Esophagus mucosa (tissue), 1 donor: ENCODE measurements at places on chromosomes 2 and 18.
A peak's percentile ranks its signal among the peaks of the same experiment; 100 is the strongest.

DNA sequence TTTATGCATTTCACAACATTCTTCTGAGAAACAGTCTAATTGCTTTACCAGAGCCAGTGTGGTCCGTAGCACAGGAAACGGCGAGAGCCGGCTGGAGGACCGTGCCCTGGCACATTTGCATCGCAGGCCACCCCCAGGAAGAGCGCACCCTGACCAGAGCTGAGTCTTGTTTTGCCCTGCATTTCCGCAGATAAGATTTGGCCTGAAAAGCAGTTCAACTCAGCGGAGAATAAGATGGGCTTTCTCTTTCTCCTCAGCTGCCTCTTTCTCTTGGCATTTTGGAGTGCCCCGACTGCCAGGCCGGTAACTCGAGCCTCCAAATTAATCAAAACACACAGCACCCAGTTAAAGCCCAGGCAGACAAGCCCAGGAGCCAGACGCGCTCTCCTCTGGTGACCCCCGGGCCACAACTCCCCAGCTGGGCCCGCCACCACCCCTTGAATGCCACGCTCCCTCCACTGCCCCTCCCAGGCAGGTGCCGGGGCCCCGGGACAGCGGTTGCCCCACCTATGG is 464 bp downstream of the COL4A4 start:
- ATAC-seq: peak; percentile 27

- ATAC-seq: no peak
Observed at GRCh38 chr18:6161549-6161948, 253.2 kb downstream of the L3MBTL4 start.

GRCh38 chr2:12948961-12949353 is 232.2 kb downstream of the TRIB2 start:
- no peak for ATAC-seq

DNA sequence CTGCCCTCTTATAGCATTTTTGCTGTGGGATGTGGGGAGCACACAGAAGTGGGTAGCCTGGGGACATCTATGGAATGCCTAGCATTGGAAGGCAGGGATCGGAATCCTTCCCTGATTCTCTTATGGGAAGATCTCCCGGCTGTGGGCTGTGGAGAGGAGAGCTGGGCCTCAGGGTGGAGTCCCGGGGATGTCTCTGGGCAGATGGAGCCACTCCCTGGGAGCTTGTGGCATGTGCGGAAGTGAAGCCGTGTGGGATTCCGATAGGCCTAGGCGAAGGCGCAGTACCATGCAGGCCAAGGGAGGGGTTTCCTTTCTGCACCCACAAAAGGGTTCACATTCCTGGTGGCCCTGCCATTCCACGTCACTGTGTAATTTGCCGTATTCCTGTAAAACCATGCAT is 87.9 kb downstream of the GLI2 start:
- no peak for ATAC-seq

GRCh38 chr2:13578547-13578946 is 861.8 kb downstream of the TRIB2 start:
- no peak for ATAC-seq

- peak; percentile 96 for ATAC-seq
Observed at GRCh38 chr18:67359873-67360838, 156.4 kb downstream of the DSEL start.

GRCh38 chr2:232534940-232535651 is 4.4 kb upstream of the CHRNG start:
- no peak for ATAC-seq

DNA sequence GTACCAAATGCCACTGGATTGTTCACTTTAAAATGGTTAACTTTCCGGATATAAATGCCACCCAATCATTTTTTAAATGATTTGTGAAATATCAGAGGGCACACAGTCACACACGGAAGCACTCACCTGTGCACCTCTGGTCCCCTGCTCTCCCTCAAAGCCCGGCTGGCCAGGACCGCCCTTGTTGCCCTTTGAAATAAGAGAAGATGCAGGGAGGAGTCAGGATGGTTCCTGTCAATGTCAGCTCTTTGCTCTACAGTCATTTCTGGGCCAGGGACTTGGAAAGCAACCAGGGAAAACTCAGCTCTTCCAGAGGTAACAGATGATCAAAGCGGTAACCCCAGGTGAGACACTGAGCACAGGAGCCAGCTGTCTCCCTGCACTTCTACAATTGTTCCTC is 60.7 kb downstream of the COL6A3 start:
- ATAC-seq: no peak

- ATAC-seq: no peak
Observed at GRCh38 chr2:113741091-113741490, 15.4 kb downstream of the SLC35F5 start.

- no peak for ATAC-seq
Observed at GRCh38 chr2:19176977-19177376, 181.4 kb downstream of the OSR1 start.

GRCh38 chr2:168515502-168515901 is 59.4 kb downstream of the CERS6 start:
- no peak for ATAC-seq

- no peak for ATAC-seq
Observed at GRCh38 chr2:154945984-154946383, 247.5 kb downstream of the KCNJ3 start.

DNA sequence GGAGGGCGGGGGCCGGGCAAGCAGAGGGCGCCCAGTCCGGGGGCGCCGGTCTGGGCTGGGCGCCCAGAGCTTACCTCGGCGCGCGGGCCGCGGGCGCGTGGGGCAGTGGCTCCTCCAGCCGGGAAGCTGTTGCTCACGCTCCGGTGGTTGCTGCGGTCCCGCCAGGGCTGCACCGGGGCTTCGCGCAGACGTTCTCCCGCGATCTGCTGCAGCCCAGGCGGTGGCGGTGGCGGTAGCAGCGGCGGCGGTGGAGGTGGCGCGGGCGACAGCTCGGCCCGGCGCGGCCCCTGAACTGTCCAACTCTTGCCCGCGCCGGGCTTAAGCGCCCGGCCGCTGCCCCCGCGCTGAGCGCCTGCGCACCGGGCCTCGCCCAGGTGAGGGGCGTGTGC is 391 bp downstream of the ZNF385B start:
- peak; percentile 17 for ATAC-seq

DNA sequence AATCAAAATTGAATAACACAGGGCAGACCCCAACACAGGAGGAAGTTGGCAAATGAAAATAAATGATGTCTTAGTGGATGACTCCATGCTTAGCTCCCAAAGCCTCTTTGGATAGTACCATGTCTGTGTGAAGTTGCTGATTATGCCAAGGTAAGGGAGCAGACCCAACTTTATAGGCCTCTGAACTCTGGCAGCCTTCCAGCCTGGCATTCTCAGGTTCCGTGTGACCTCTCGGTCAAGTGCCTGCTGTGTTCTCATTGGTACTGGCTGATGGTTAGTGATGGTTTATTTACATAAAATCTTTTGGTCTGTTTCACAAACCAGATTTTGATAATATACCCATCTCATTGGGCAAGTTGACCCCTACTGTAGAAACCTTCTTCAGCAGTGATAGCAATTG is 112.2 kb upstream of the TTC39C start:
- ATAC-seq: no peak

DNA sequence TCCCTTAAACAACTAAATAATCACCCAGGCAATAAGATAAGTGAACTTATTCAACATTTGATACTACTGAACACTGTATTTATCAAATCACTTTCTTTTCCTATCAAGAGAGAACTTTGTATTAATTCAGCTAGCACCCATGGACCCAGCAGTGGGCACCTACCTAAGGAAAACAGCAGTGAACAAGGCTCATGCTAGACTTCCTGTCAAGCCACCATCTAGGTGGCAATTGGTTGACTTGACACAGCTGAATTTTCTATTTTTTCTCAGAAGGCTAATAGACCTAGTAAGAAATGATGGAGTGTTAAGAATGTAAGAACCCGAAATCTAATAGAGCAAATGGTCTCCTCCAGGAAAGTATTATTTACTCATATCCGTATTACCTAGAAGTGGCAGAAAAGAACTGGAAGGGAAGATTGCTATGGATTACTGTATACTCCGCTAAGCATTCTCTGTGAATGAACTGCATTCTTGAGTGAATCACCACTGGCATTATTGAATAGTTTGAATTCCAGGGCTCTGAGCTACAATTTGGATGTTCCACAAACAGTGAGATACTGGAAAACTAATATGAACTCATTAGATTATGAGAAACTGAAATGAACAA is 988.2 kb upstream of the CDH2 start:
- ATAC-seq: no peak

DNA sequence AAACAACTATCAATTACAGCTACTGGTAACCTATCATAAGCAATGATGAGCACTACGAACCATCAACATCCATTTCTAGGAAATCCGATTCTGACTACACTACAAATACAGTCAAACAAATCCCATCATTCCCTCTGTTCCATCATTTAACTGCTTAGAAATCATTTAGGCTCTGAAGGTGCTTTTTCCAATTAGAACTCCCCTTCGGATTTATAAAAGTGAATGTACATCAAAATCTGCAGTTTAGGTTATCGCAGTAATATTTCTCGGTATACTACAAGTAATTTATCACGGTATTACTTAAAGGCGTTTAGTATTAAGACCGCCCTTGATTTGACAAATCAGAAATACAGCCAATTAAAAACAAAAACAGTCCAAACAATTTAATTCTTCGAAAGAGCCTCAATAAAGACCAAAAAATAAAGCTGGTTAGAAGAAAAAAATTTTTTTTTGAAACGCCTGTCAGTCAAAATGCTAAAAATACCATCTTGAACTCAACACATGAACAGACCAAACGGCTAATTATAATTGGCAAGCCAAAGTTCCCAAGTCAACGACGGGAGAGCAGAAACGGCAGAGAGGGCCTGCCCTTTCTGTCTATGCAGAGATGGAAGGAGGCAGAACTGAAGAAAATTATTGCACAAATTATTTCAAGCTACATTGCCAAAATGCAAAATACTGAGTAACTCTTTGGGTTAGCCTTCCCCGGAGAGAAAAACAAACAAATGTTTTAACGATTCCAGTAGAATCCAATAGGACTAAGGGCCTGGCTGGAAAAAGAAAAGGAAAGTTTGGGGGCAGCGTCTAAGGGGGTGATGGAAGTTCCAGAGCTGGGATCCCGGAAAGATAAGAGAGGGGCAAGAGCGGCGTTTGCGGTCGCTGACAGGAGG is 1.2 kb downstream of the VPS54 start:
- ATAC-seq: no peak

DNA sequence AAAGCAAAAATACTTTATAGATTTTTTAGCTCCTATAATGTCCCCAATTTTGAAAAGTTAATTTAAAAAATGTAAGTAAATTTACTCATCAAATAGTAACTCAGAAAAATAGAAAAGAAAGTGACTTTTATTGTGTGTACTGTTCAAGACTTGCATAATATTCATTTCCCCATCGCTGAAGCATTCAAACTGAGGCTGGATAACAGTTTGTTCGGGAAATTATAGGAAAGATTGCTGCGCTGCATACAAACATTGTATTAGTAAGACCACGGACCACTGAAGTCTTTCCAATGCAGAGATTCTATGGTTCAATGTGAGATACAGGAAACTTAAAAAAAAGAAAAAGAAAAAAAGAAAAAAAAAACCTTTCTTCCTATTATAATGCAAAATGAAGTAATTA is 10.4 kb downstream of the STK17B start:
- ATAC-seq: no peak

DNA sequence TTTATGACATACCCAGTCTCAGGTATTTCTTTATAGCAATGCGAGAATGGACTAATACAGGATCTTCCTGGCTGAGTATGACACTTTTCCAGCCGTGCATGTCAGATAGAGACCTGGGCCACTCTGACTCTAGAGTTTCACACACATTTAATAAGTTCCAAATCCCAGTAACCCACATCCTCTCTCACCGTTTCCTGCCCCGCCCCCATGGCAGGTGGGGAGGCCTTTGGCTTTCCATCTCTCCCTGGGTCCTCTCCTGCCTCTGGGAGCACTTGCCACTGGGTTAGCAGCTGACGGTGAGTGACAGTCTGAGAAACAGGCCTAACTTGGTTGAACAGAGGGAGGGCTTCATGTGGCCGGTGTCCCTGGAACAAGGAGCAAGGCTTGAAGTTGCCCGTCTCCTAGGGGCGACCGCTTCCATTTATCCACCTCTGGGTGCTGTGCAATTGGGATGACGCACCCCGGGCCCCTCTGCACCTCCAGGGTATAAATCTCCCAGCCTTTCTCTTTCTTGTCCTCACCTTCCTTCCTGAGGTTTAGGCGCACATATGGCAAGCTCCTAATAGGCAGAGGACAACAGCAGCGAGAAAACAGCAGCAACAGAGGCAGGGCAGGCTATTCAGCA is 152.7 kb upstream of the HDAC4 start:
- peak; percentile 34 for ATAC-seq

GRCh38 chr2:190835303-190835930 is 45.2 kb upstream of the GLS start:
- ATAC-seq: no peak
